NT2/D1 (cell line): ENCODE measurements at places on chromosomes 5 and 9.

DNA sequence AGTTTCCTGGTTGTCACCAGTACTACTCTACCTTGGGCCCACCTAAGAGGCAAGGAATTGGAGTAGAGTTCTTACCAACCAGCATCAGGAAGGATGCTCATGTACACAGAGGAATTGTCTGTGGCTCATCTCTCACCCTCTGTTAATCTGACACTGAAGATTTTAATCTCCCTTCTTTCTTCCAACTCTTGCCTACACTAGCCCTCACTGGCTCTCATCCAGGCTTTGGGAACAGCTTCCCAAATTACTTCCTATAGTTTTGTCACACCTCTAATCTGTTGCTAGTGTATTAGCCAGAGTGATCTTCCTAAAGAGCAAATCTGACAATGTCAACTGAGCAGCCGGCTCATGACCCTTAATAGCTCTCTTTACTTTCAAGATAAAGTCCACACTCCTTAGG lies 218.7 kb upstream of the TRIM32 start:
- DNase-seq, result no peak

DNA sequence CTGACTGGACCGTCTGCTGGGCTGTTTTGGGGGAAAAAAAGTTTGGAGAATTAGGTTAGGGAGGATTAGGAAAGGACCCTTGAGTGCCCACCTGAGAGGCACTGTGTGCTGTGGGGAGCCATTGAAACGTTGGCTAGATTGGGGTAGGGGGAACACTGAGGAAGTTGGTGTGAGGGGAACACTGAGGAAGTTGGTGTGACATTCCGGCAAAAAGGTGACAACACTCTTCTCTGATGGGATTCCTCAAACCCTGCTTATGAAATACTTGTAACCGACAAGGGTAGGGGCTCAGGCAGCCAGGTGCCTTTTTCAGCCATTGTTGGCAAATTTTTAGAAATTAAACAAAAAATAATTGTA lies 1.0 kb downstream of the CYSTM1 start:
- no peak for DNase-seq

DNA sequence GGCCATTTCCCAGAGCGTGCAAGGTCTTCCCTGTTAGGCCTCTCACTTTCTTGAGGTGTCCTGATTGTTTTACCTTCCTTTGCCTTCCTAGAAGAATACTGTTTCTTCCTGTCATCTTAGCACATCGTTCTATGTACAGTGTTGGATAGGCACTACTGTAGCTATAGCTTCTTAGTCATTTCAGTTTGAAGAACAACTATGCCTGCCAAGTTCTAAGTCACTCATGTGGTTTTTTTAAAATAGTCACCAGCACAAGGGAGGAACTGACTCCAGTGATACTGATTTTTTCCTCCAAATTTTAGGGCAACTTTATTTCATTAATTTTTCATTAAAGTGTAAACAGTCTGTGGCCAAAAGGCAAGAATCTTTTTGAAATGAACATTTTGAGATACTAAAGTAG lies 122.4 kb upstream of the NR5A1 start:
- DNase-seq, result no peak

DNA sequence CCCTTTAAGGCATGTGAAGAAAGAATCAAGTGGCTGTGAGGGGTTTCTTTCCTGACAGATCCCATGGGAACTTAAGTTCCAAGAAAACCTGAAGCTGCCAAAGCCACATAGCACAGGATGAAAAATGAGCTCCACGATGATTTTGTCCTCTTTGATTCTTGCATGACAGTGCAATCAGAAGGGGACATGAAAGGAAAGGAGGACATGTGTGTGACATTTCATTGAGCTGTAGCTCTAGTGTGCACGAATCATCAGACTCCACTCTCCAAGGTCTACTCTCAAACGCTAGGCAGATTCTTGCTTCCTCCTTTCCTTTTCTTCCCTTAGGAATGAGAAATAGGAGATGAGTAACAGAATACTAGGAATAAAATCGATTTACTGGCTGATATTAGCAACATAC lies 142.0 kb downstream of the ZNF608 start:
- no peak for DNase-seq

- no peak for DNase-seq
These were observed 187.3 kb downstream of the RAB3C start for GRCh38 chr5:58770136-58770535.

DNA sequence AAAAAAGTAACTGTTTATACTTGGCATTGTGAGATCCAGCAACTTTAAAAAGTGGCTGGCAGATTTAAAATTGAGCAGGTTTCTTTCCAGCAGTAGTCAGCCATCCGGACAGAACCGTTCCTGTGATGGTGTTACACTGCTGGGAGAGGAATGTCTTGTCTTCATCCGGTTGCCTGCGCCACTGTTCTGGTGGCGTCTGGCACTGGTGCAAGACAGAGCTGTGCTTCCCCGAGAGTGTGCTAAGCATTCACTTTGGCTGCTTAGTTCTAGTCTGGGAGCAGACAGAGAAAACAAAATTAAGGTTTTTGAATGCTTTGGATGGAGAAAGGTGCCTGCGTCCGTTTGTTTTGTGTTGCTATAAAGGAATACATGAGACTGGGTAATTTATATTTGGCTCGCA lies 35.5 kb upstream of the CREBRF start:
- DNase-seq, result no peak

DNA sequence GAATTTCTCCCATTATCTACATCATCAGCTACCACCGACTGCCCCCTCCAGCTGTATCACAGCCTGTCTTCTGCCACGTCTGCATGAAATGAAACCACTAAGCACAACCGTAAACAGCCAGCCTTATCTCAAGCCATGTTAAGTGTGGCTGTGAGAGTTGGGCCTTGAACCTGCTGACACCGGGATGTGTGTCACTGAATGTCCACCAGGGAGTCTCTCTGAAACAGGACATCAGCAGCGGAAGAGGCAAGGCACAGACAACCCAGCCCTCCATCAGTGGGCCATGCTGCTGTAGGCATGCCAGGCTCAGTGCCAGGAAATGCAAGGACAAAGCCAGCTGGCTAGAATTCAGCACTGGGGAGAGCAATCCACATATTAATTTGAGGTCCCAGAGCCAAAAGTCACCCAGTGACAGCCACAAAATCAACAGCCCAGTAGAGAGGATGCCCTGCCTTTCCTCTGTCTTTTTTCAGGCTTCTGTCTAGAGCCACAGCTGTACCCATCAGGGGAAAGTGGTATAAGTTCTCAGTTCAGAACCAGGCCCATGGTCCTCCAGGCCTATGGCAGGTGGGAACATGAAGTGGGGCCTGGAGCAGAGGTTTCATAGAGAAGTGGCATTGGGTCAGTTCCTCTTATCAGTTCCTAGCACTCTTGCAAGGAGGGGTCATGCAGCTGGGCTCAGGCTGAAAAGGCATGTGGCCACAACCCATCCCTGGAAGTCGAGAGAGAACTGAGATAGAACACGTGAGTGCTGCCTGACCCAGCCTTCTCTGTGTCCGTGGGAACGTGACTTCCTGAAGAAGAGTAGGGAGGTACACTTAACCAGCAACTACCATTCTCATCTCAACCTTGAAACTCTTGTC lies 199.4 kb downstream of the ESM1 start:
- no peak for DNase-seq

GRCh38 chr9:128895556-128895955 lies 13.6 kb downstream of the LRRC8A start:
- DNase-seq, result no peak

- no peak for DNase-seq
These were observed 39.4 kb downstream of the MRPS27 start for GRCh38 chr5:72280581-72281069.

- no peak for DNase-seq
These were observed 79.2 kb downstream of the BOD1 start for GRCh38 chr5:173537228-173537627.

GRCh38 chr5:141835928-141836670 lies 42.1 kb downstream of the PCDH1 start:
- no peak for DNase-seq

- no peak for DNase-seq
These were observed 788.9 kb upstream of the GRAMD2B start for GRCh38 chr5:125634216-125634835.

DNA sequence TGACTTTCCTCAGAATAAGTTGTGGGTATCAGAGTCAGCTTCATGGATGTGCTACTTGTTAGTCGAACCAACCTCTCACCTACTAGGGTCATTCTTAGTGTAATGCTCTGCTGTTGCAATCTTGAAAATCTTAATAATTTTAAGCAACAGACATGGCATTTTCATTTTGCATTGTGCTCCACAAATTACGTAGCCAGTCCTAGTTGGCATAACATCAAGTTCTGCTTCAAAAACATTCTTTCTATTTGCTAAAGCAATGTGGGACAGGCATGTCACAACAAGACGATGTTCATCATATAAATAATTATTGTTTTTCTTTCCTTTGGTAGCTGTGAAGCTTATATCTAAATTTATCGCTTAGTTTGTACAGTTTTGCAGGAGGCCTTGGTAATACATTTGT lies 39.3 kb upstream of the CDH12 start:
- no peak for DNase-seq

GRCh38 chr5:122727112-122727541 lies 47.8 kb upstream of the SNX2 start:
- no peak for DNase-seq
